Sigmoid colon (tissue), 7 donors: ENCODE measurements at places on chromosomes 4 and X. TPM values are rescaled to one million over a fixed set of nuclear protein-coding genes. Genes with fewer than 3 reads are reported as not detected.

Gene NDNF
- total RNA-seq, result 11.1 TPM

Gene RHOH
- 0.68 TPM for total RNA-seq

Gene SPACA5
- total RNA-seq, result not detected

Gene CT45A3
- not detected for total RNA-seq

Gene UCP1
- not detected for total RNA-seq

Gene FAM156B
- total RNA-seq, result 15.1 TPM

Gene PIM2
- 6.9 TPM for total RNA-seq

Gene GPRASP1
- total RNA-seq, result 13.6 TPM
